Activated CD4-positive, alpha-beta T cell treated with anti-CD3 and anti-CD28 coated beads for 36 hours (primary cell): ENCODE measurements at places on chromosomes 13 and 19. TPM values are rescaled to one million over a fixed set of nuclear protein-coding genes. Genes with fewer than 3 reads are reported as not detected.

GRCh38 chr13:62625214-62625881, 1209.7 kb upstream of the PCDH20 start:
- DNase-seq = no peak

GRCh38 chr13:73865027-73865426, 269.2 kb downstream of the KLF12 start:
- no peak for DNase-seq

- DNase-seq = no peak
Observed at GRCh38 chr13:112652512-112653070, 37.2 kb upstream of the ATP11A start.

DNA sequence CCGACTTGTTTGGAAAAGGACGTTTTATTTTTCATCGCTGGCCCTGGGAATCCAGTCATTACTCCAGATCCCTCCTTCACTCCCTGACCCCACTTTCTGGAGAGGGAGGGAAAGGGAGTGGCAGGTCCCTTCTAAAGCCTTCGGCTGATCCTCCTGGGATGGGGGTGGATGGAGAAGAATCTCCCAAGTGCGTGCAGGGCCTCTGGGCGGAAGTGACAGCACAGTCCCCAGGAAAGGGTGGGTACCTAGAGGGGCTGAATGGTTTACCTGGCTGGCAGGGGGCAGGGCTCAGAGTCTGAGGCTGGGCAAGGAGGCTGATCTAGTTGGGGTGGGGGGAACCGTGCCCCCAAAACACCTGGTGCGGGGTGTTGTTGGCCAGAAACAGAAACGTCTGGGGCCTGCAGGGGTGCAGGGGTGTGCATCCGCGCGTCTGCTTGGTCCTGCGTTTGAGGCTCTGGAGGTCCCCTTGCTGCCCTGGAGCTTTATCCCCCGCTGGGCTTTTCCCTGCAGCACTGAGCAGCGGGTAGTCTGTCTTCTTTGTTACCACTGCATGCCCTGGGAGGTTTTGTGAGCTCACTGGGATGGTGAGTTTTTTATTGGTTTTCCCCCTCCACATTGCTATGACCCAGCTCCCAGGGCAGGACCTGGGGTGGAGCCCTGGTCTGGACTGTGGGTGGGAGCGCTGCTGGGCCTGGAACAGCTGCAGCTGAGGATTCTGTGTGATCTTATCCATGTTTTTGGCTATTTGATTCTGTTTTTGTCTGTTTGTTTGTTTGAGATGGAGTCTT, 3.0 kb upstream of the ZNF628 start:
- no peak for DNase-seq

DNA sequence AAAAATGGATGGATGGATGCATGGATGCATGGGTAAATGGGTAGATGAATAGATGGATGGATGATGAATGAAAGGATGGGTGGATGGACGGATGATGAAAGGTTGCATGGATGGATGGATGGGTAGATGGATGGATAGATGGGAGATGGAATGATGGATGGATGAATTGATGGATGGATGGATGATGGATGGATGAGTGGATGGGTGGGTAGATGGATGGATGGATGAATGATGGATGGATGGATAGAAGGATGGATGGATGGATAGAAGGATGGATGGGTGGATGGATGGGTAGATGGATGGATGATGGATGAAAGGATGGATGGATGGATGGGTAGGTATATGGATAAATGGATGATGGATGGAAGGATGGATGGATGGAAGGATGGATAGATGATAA, 115.1 kb upstream of the LSM14A start:
- DNase-seq = no peak

DNA sequence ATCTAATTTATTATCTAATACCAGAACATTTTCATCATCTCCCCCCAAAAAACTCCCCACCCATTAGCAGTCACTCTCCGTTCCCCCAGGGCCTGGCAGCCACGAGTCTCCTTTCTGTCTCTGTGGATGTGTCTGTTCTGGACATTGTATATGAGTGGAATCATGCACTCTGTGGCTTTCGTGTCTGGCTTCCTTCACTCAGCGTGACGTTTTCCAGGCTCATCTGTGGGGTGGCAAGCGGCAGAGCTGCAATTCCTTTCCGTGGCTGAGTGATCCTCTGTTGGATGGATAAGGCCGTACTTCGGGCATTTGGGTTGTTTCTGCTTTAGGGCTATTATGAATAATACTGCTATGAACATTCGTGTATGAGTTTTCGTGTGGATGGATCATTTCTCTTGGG, 3.1 kb downstream of the AP2S1 start:
- DNase-seq = no peak

DNA sequence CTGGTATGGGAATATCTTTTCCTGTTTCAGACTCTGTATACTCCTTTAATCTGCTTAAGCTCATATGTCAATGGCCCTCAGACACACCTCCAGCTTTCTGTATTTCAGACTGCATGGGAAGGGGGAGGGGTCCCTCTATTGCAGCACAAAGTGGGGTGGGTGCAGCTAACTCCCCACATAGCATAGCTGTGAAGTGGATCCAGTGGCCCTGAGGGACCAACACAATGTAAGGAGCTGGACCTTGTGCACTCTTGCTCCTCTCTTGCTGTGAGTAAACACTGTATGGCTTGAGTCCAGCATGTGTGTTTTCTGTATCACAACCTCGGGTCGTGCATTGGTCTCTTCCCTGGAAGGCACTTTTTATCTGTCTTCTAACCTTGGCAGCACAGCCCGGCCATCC, 669.9 kb downstream of the PCDH9 start:
- no peak for DNase-seq

DNA sequence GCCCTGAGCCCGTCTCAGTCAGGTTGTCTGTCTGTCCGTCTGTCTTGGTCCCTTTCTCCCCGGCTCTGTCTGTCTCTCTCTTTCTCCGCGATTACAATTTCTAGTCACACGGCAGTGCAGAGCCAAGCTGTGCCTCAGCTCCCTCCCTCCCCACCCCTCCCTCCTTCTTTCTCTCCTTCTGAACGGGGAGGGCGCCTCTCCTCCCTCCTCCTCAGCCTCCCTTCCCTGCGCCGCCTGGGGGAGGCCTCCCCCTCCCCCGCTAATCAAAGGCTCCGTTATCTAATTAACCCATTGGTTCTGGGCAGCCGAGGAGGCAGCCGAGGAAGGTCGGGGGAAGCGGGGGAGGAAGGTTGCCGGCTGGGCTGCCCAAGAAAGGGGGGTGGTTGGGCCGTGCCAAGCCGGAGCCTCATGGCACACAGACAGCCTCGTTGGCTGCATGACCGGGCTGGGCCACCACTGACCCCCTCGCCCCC, 16.5 kb downstream of the LRRC4B start:
- no peak for DNase-seq

DNA sequence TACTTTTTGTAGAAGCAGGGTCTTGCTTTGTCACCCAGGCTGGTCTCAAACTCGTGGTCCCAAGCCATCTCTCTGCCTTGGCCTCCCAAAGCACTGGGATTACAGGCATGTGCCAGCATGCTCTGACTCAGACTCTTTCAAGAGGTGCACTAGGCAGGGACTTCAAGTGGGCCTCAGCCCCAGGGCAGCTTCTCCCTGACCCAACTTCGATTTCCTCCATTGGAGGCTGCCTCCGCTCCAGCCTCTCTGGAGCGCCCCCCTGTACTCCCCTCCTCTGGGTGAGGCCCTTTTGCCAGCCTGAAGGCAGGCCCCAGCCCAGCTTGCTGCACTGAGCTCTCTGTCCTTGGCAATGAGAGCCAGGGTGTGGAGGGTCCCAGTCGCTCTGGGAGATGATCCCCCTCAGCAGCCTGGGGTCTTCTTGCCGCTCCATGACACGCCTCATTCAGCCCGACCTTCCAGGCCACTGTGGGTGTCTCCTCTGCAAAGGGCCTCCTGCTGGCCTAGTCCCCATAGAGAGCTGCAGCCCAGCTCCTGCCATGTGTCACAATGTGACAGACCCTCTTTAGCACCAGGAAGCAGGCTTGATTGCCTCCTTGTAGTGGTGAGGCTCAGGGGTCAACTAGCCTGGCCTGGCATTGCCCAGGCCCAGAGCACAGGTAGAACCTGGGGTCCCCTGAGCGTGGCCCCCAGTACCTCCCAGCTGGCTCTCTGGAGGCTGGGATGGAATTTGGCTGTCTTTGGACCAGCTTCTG, 16.4 kb downstream of the CARM1 start:
- no peak for DNase-seq

KCNN4 gene
- 110 TPM for total RNA-seq

PBX4 gene
- total RNA-seq = 19.4 TPM

WDR88 gene
- total RNA-seq = 0.21 TPM

OLFM4 gene
- not detected for total RNA-seq

PSG6 gene
- not detected for total RNA-seq

BCAM gene
- not detected for total RNA-seq

CEACAM8 gene
- not detected for total RNA-seq

PTGIR gene
- 40.1 TPM for total RNA-seq
